ENCODE measurements at places on chromosomes 5 and 9. TPM values are rescaled to one million over a fixed set of nuclear protein-coding genes. Genes with fewer than 3 reads are reported as not detected.

The ERAP2 gene
- total RNA-seq = 5.3 TPM

The RAB3C gene
- 0.83 TPM for total RNA-seq

The ZNF474 gene
- not detected for total RNA-seq

The EQTN gene
- not detected for total RNA-seq

DNA sequence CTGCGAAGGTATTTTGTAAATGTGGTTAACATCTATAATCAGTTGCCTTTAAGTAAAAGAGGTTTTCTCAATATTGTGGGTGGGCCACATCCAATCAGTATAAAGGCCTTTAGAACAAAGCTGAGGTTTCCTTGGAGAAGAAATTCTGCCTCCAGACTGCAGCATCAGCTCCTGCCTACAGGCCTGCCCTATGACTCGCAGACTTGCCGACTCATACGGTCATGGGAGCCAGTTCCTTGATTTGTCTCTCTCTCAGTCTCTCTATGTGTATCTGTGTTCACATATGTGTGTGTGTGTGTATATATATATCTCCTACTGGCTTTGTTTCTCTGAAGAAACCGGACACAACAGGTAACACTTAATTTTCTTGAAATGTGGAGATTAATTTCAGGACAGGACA lies 45.3 kb downstream of the SLC36A1 start:
- peak; percentile 48 for DNase-seq

- no peak for DNase-seq
These were observed 1101.6 kb upstream of the DMAC1 start for GRCh38 chr9:8901146-8901545.

- DNase-seq = no peak
These were observed 83.4 kb downstream of the PAPPA start for GRCh38 chr9:116236979-116237378.

GRCh38 chr5:133510634-133511262 lies 101.6 kb downstream of the FSTL4 start:
- DNase-seq = no peak

Data from Right ventricle myocardium superior (tissue), 1 donor.